ENCODE measurements at places on chromosomes 2 and 18.
A peak's percentile ranks its signal among the peaks of the same experiment; 100 is the strongest.

DNA sequence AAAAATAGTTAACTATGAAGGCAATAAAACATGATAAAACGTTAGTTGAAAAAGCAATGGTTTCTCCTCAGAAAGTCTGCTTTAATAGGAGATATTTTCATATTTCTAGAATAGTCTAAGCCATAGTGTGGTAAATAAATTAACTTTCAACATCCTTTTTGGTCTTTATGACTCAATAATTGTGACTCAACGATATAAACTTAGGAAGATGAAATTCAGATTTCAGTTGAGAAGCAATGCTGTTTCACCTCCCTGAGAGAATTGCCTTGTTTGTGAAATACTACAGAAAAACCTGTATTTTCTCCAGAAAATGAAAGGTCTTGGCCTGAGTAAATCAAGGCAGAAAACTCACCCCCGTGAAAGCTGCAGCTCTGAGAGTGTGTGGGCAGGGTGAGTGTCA lies 166.9 kb downstream of the ETAA1 start:
- no peaks in the 10 kb centered on the region for H3K36me3 ChIP-seq
- DNase-seq = no peak
- no peak overlapping the region for H3K27ac ChIP-seq
- H3K4me1 ChIP-seq = no peaks in the 10 kb centered on the region
- H3K27me3 ChIP-seq = no peaks in the 10 kb centered on the region
- no peak overlapping the region for H3K4me3 ChIP-seq

DNA sequence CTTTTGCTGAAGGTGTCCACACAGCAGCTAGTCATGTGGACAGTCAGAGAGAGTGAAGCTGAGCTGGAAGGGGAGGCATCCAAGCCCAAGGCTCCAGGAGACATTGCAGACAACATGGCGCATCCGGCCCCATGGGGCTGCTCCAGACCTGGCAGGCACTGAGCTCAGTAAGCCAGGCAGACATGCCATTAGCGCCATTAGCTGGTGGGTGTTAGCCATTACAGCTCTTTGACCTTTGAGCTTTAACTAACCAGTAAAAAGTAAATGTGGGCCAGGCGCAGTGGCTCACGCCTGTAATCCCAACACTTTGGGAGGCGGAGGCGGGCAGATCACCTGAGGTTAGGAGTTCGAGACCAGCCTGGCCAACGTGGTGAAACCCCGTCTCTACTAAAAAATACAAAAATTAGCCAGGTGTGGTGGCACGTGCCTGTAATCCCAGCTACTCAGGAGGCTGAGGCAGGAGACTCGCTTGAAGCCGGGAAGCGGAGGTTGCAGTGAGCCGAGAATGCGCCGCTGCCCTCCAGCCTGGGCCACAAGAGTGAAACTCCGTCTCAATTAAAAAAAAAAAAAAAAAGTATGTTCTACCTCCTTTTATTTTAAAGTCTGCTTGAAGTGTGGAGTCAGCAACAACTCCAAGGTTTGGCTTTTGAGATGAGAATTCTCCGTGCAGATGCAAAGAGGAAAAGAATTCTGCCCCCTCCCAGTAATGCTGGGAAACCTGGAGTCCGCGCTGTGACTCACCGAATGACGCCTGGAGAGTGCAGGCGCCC lies 69.4 kb downstream of the TWSG1 start:
- DNase-seq = no peak
- no peak overlapping the region for H3K27ac ChIP-seq
- no peaks in the 10 kb centered on the region for H3K36me3 ChIP-seq
- H3K27me3 ChIP-seq = no peaks in the 10 kb centered on the region

- H3K4me1 ChIP-seq = no peaks in the 10 kb centered on the region
- no peaks in the 10 kb centered on the region for H3K36me3 ChIP-seq
- no peak overlapping the region for H3K4me3 ChIP-seq
- H3K27me3 ChIP-seq = no peaks in the 10 kb centered on the region
- no peak overlapping the region for H3K27ac ChIP-seq
- DNase-seq = no peak
These were observed 34.7 kb downstream of the CFAP53 start for GRCh38 chr18:50231621-50232020.

GRCh38 chr2:26245231-26245732 lies 543 bp downstream of the HADHB start:
- H3K36me3 ChIP-seq = no peaks in the 10 kb centered on the region
- no peaks in the 10 kb centered on the region for H3K27me3 ChIP-seq
- H3K4me1 ChIP-seq = peaks cover 72% of the 10 kb centered on the region
- H3K27ac ChIP-seq = peak overlapping the region; percentile 99

GRCh38 chr18:58139459-58140386 lies 95.7 kb downstream of the NEDD4L start:
- H3K36me3 ChIP-seq = no peaks in the 10 kb centered on the region
- no peak for DNase-seq
- H3K27me3 ChIP-seq = no peaks in the 10 kb centered on the region
- peaks cover 17% of the 10 kb centered on the region for H3K4me1 ChIP-seq
- no peak overlapping the region for H3K4me3 ChIP-seq

GRCh38 chr2:16296331-16297250 lies 356.2 kb downstream of the MYCN start:
- no peaks in the 10 kb centered on the region for H3K4me1 ChIP-seq
- no peak for DNase-seq
- H3K36me3 ChIP-seq = no peaks in the 10 kb centered on the region
- H3K4me3 ChIP-seq = no peak overlapping the region

GRCh38 chr2:72137498-72138010 lies 10.1 kb downstream of the CYP26B1 start:
- H3K27ac ChIP-seq = no peak overlapping the region
- no peaks in the 10 kb centered on the region for H3K36me3 ChIP-seq
- no peak overlapping the region for H3K4me3 ChIP-seq
- H3K27me3 ChIP-seq = no peaks in the 10 kb centered on the region
- peaks cover 5% of the 10 kb centered on the region for H3K4me1 ChIP-seq

- H3K27ac ChIP-seq = no peak overlapping the region
- no peaks in the 10 kb centered on the region for H3K36me3 ChIP-seq
- no peak overlapping the region for H3K4me3 ChIP-seq
These were observed 5.7 kb downstream of the PPP1R1C start for GRCh38 chr2:181991171-181991885.

DNA sequence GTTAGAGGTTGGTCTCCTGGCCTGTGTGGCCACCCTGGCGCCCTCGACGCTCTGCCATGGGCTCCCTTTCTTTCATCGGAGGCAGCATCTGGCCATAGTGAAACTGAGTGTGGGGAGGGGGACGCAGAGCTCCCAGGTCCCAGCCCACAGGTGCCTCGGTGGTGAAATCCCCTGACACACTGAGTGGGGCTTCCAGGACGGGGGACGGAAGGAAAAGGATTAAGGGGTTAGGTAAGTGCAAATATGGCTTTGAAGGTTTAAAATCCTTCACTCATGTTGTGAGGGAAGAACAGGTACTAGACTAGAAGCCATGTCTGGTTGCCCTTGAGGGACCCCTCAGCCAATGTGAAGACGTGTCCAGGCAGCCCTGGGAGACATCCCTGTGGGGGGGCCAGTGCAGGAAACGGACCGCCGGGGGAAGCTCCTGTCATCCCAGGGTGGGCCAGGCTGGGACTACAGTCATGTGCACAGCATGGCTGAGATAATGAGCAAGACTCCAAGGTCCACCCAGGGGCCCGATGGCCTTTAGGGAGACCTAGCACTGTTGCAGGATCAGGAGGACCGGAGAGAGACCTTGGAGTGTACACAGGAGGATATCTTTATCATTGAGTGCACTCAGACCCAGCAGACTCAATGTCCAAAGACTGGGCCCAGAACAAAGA lies 36.3 kb downstream of the RTP5 start:
- H3K36me3 ChIP-seq = no peaks in the 10 kb centered on the region
- H3K4me1 ChIP-seq = no peaks in the 10 kb centered on the region
- no peak for DNase-seq
- no peak overlapping the region for H3K4me3 ChIP-seq

DNA sequence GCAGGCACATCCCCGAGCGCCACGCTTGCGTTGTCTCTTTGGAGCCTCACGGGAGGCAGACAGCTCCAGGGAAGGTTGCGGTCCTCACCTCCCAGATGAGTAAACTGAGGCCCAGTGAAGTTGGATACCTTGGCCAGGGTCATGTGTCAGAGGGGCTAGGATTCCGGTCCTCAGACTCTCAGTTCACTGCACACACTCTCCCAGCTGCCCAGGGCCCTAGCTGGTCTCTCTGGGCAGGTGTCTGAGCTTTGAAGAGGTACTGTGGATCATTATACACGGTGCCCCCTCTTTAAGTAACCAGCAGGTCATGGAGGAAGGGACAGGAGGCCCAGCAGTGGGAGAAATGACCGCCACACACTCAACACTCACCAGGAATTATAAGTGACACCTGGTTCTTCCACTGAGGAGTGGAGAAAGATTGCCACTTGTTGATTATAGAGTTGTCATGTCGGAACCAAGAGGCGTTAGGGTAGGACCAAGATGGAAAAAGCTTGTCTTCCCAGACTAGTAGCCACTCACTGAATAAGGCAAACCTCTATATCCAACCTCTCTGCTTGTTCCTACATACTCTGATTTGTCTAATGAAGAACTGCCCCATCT lies 588 bp downstream of the TMEM214 start:
- peak overlapping the region; percentile 82 for H3K27ac ChIP-seq
- DNase-seq = no peak
- H3K4me1 ChIP-seq = peaks cover 32% of the 10 kb centered on the region
- peaks cover 38% of the 10 kb centered on the region for H3K36me3 ChIP-seq
- peak overlapping the region; percentile 95 for H3K4me3 ChIP-seq
